ENCODE measurements at places on chromosomes 11 and 22.
A peak's percentile ranks its signal among the peaks of the same experiment; 100 is the strongest.

DNA sequence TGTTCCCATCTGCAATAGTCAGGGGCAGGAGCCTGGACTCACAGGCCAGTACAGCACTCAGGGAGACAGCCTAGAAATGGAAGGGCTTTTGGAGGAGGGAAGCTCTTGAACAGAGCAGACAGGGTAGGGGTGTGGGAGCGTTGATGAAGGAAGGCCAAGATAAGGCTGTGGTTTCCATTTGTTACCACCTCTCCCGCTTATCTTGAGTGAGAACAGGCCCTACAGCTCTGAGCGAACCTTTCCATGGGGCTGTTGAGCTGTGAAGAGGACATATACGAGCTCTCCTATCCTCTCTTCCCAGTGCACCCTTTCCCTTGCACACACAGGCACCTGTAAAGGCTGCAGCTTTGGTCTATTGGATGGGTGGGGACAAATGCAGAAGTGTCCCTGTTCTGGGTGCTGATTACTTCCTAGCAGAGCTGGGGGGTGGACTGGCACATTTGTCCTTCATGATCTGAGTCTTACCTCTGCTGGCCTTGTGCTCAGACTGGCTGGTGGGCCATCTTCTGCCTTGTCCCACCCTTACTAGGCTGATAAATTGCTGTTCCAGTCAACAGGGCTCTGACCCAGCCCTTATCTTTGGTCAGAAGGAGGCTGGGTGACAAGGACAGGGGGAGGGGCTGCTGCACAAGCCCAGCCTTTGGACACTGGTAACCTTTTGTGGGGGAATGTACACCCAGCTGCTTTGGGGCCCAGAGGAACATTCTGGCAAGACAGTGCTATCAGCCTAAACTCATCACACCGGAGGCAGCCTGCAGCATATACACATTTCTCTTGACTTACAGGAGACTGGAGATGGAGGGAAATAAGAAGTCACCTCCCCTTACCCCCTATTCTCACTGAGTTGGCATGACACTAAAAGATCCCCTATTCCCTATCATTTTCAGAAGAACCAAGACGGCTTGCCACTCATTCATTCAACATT lies 80.1 kb upstream of the NNMT start:
- DNase-seq, result no peak

GRCh38 chr11:34331736-34332135 lies 26.1 kb downstream of the ABTB2 start:
- no peak for DNase-seq

GRCh38 chr11:724049-724777 lies 18.2 kb downstream of the EPS8L2 start:
- no peak for DNase-seq

GRCh38 chr11:2416765-2417164 lies 16.2 kb downstream of the TSSC4 start:
- no peak for DNase-seq

- no peak for DNase-seq
Measured at GRCh38 chr22:35593891-35594470, 23.1 kb downstream of the MB start.

- peak; percentile 81 for DNase-seq
Measured at GRCh38 chr11:44574610-44575287, 9.3 kb downstream of the CD82 start.

DNA sequence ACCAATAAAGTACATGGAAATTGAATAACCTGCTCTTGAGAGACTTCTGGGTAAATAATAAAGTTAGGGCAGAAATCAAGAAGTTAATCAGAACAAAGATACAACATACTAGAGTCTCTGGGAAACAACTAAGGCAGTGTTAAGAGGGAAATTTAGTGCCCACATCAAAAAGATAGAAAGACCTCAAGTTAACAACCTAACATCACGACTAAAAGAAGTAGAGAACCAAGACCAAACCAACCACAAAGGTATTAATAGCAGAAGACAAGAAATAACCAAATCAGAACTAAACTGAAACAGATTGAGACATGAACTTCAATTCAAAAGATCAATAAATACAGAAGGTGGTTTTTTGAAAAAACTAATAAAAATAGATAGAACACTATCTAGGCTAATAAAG lies 140.7 kb downstream of the JRKL start:
- no peak for DNase-seq

- DNase-seq, result no peak
Measured at GRCh38 chr11:46330563-46331281, 16.5 kb upstream of the DGKZ start.

- DNase-seq, result no peak
Measured at GRCh38 chr11:61682906-61683675, 2.9 kb downstream of the DAGLA start.

GRCh38 chr22:36759481-36760159 lies 16.3 kb downstream of the IFT27 start:
- no peak for DNase-seq

GRCh38 chr11:108729227-108729871 lies 64.5 kb downstream of the DDX10 start:
- no peak for DNase-seq

GRCh38 chr11:76574406-76574805 lies 96.1 kb downstream of the LRRC32 start:
- peak; percentile 72 for DNase-seq

GRCh38 chr22:16965560-16965959 lies 42.5 kb downstream of the GAB4 start:
- no peak for DNase-seq

GRCh38 chr11:13091373-13091772 lies 82.3 kb downstream of the RASSF10 start:
- no peak for DNase-seq

GRCh38 chr11:12705874-12706273 lies 31.7 kb downstream of the TEAD1 start:
- DNase-seq, result no peak

DNA sequence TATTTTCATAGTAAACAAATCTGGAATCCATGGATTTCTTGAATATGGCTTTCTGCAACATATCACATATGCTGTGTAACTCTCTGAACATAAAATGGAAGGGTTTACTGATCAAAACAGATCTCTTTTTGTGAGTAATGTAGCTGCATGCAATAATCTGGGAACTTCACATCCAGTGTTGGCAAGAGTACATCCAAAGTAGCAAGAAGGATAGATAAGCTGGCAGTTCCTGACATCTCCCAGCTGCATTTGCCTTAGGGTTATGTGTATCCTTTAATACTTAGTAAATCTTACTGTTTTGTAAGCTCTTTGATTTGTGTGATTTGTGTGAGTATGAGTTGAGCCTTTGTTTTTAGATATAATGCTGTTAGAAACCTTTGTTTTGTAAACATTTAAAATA lies 280.4 kb upstream of the CNTN5 start:
- DNase-seq, result no peak

DNA sequence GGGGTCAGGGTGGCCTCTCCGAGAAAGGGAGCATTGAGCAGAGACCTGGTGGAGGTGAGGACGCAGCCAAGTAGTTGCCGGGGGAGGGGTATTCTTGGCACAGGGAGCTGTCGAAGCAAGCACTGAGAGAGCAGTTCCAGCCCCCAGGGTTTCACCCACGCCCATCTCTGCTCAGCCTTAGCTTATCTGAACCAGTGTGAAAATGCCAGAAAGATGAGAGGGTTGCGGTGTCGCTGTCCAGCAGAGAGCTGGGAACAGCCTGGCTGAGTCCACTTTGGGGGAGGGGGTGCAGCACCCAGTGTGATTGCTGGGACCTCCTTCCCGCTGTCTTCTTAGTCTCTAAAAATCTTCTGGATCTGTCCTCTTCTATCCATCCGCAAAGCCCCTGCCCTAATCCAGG lies 123.3 kb upstream of the TBCEL start:
- no peak for DNase-seq
